ENCODE measurements at places on chromosomes 5 and 9.

DNA sequence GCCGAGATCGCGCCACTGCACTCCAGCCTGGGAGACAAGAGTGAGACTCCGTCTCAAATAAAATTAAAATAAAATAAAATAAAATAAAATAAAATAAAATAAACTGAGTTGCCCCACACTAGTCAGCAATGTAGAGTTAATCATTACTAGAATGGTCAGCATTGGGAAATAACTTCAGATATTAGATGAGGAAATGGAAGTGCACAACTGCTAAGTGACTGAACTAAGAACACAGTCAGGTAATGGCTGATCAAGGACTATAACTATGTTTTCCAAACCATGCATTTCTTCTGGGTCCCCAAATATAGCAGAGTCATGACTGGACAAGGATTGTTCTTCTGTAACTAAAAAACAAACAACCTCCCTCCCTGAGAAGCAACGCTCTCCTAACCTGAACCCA lies 17.1 kb downstream of the OTP start:
- DNase-seq = no peak

- no peak for DNase-seq
These were observed 4.0 kb downstream of the HDAC3 start for GRCh38 chr5:141632650-141633049.

- no peak for DNase-seq
These were observed 10.9 kb downstream of the CDH18 start for GRCh38 chr5:19977099-19977498.

GRCh38 chr5:157657516-157657915 lies 5.3 kb upstream of the SOX30 start:
- DNase-seq = no peak

GRCh38 chr5:93054424-93055163 lies 526.4 kb downstream of the NR2F1-AS1 start:
- no peak for DNase-seq

- DNase-seq = no peak
These were observed 1.5 kb downstream of the HAUS6 start for GRCh38 chr9:19101203-19101602.

- no peak for DNase-seq
These were observed 11.7 kb downstream of the MED7 start for GRCh38 chr5:157130925-157131324.

DNA sequence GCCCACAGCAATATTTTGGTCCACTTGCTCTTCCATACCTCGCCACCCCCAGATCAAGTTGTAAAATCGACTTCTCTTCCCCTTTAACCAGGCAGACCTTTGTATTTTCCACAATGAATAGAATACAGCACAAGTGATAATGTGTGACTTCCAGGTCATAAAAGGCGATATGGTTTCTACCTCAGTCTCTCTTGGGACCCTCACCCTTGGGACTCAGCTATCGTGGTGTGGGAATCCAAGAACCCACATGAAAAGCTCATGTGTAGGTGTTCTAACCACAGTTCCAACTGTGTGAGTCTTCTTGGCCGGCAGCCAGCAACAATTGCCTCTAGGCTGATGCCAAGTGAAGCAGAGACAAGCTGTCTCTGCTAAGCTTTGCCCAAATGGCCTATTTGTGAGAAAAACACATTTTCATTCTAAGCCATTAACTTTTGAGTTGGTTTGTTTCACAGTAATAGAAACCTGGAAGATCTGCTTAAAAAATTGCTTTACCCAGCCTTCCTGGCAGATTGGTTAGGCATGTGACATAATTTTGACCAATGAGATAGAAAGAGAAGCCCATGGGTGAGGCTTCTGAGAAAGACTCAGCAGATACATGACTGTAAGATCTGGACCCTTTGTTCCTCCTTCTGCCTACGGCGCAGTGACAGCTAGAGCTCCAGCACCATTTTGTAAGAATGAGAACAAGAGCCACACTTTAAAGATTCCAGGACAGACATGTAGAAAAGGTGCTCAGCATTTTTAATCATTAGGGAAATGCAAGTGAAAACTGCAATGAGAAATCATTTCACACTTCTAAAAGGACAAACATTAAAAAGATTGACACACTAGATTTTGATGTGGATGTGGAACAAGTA lies 18.3 kb upstream of the MLLT3 start:
- DNase-seq = peak; percentile 62

- DNase-seq = no peak
These were observed 24.8 kb downstream of the AK3 start for GRCh38 chr9:4716163-4716562.

GRCh38 chr5:176671890-176672747 lies 24.8 kb downstream of the TSPAN17 start:
- DNase-seq = no peak

DNA sequence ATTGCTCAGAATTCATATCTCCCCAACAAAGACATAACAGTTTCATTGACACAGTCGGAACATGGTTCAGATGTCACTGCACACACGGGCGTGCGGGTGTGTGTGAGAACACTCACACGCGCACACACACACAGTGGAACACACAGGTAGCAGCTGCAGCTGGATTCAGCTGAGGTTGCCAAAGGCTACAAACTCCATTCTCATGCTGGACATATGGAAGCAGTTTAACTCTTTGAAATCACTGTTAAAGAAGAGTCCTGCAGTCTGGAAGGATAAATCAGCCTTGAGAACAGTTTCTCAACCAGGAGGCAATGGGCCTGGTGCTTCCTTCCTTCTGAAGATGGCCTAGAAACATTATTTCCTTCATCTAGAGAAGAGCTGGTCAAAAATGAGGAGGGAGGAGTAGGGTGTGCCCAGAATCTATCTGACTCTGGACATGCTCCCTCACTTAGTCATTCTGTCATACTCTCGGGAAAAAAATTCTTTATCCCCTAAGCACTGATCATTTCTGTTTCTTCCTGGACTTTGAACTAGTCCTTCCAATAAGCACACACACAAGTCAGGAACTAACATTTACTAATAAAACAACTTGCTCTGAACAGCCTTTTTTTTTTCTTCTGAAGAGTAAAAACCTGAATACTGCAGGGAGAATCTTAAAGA lies 160.6 kb downstream of the ZDHHC21 start:
- no peak for DNase-seq

DNA sequence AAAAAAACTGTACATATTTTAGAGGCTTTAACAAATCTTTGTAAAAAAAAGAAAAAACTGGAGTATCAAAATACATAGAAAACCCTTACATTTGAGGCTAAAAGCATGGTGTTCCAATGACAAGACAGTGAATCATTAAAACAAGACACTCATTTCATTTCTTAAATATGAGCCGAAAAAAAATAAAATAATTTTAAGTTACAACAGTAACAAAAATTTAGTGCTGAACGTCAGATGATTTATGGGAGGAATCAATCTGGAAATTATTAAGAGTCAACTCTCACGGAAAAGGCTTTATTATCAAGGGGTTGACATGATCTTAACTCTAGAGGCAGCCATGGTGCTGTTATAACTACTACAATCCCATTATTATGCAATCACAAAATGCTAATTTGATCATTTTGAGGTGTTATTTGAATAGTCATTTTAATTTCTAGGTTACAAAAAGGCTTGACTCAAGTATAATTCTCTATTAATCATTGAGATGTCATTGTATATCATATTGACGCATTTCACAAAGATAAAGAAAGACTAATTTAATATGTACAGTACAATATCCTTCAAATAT lies 51.9 kb downstream of the MAPKAP1 start:
- DNase-seq = no peak

DNA sequence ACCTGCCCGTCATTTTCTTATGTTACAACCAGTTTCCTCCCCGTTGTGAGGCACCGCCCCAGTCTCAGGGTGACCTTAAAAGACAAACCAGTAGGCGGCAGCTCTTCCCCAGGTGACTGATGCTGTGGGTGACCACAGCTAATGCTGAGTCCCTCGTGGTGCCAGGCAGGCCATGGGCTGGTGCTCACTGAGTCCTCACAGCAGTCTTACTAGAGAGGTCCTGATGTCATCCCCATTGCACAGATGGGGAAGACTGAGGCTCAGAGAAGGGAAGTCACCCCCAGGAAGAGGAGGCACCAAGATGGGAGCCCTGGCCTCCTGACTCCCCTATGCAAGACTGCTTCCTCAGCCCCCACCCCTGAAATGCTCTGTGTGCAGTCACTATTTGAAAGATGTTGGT lies 978 bp downstream of the CFAP157 start:
- peak; percentile 19 for DNase-seq

All from stimulated activated CD8-positive, alpha-beta memory T cell treated with anti-CD3 and anti-CD28 coated beads, Interleukin-12 subunit alpha, Interleukin-12 subunit beta, amount 100 ng/mL, for 1 hour (primary cell).